CD4-positive, alpha-beta T cell treated with Interleukin-6 for 4 hours (primary cell): ENCODE measurements at places on chromosomes 7 and 10.
A peak's percentile ranks its signal among the peaks of the same experiment; 100 is the strongest.

DNA sequence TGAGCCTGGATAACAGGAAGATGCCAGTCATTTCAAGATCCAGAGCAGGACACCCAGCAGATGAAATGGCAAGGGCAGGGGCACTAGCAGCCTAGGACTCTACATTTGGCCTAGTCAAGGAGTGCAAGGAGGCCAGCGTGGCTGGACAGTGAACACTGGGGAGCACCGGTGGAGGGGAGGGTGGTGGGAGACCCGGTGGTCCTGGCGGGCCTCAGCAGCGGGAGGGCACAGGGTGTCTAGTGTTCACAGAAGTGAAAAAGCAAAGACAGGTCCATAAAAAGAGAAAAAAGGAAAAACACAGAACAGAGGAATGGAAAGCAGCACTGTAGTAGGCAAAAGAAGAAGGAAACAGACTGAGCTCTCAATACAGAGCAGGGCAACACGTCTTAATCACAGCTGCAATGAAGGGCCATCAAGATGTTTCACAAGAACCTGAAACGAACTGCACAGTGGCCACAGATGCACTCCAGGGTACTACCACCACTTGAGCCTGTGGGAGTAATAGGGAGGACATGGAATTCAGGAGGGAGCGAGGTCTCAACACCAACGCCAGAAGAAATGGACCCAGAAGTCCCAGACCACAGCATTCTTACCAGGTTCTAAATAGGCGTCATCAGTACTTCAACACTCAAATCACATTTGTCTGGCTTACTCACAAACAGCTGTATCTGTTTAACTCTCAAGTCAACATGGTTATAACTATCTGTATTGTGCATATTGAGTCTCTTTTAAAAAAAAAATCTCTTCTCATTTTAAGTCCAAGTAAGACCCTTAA, 573.7 kb downstream of the PARD3 start:
- no peak for DNase-seq

- DNase-seq: no peak
These were observed 136.6 kb upstream of the CCDC6 start for GRCh38 chr10:60042914-60043313.

- no peak for DNase-seq
These were observed 10.4 kb upstream of the FAM170B start for GRCh38 chr10:49144058-49144720.

DNA sequence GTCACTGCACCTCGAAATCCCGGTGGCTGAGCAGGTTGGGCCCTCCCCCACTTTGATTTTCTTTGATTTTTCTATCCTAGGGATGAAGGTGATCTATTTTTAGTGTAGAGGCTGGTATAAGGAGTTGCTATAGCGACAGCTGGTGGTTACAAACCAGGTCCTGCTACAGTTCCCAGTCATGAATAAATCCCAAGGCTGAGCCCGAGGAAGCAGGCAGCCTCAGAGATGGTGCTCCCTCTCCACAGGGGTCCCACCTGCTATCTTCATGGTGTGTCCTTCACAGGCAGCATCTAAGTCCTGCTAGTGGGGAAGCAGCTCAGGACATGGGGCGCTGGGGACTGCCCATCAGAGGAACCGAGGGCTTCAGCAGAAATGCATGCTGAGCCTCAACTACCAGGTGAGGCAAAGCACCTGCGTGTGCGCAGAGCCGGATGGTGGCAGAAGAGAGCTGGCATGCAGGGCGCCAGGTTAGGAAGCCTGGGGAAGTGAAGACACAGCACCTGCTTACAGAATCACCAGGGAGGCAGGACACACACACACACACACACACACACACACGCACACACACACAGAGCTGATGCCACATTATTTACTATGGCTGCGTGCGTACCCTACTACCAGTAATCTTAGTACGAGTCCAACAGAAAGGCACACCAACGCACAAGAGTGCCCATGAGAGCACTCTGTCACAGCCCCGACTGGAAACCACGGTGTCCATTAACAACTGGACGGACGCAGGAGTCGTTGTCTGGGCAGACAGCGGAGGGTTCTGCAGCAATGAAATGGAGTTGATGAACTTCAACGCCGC, 150.9 kb downstream of the PRKAG2 start:
- DNase-seq: no peak

DNA sequence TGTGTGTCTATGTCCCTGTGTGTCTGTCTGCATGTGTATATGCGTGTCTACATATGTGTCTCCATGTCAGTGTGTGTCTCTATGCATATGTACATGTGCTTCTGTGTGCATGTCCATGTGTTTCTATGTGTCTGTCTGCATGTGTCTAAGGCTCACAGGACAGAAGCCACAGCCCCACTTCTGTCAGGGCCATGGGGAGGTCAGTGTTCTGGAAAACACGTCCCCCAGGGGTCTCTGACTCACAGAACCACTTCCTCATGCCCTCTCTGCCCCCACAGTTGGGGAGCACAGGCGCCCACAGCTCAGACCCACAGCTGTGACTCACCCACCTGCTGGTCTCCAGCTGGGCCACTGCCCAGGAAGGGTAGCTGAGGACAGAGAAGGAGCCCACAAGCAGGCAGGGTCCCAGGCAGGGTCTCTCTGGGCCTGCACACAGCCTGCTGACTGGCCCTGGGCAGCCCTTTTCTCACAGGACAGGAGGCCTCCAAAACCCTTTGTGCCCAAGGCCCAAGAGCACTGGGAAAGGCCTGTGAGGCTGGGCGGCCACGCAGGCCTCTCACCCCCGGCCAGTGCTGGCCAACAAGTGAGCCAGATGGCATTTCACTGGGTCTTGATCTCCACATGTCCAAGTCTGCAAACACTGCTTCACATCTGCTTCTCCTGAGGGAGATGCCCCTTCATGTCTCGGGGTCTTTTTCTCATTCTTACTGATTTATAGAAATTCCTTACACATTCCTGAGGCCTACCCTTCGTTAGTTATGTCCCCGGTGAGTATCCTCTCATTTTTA, 102.9 kb upstream of the FAM20C start:
- DNase-seq: peak; percentile 4

GRCh38 chr10:121818599-121818998, 109.2 kb downstream of the ATE1 start:
- no peak for DNase-seq

- DNase-seq: peak; percentile 52
These were observed 135.8 kb downstream of the CAMK1D start for GRCh38 chr10:12484941-12485805.

DNA sequence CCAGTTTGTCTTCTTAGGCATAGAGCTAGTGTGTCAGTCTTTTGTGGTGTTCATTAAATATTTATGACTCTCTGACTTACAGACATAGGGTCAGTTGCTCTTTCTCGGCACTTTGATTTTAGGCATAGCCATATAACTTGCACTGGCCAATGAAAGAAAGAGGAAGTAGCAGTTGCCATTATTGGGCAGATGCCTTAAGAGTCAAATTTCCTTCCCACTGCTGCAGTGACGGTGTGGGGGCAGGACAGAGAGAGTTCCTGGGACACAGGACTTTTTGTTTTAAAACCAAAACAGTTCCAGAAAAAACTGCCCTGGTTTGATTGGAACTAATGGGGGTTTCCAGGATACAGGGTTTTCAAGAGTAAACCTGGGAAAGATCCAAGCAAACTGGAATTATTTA, 60.2 kb upstream of the PHF14 start:
- no peak for DNase-seq

DNA sequence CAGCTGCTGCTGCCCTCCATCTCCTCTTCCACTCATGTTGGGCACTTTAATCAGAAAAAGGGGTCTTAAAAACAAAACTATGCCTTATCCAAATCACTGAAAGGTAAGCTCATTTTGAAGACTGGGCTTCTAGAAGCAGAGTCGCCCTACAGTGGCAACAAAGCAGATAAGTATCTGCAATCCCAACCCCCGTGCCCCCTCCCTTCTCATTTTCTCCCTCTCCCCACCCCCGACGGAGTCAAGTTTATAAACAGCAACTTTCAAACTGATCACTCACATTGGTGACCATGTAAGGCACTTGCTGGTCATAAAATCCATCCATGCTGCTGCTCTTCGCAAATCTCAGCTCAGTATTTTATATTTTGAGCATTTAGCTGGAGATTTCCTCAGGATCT, 738 bp downstream of the ETV1 start:
- DNase-seq: no peak

DNA sequence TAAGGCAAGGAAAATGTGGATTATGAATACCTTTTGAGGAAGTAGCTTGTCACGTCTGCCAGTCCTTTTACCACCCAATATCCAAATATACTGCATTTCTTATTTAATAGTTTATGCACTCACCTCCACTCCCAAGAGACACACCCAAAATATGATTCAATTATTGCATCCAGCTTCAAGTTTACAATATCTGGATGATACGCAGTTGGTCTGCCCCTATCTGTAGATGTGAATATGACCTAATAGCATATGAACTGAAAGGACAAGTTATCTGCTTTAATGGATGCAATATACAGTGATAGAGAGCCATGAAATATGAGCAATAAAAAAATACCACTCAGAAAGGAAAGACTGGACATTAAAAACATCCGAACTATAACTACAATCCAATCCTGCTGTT, 159.4 kb upstream of the MAGI2 start:
- no peak for DNase-seq

DNA sequence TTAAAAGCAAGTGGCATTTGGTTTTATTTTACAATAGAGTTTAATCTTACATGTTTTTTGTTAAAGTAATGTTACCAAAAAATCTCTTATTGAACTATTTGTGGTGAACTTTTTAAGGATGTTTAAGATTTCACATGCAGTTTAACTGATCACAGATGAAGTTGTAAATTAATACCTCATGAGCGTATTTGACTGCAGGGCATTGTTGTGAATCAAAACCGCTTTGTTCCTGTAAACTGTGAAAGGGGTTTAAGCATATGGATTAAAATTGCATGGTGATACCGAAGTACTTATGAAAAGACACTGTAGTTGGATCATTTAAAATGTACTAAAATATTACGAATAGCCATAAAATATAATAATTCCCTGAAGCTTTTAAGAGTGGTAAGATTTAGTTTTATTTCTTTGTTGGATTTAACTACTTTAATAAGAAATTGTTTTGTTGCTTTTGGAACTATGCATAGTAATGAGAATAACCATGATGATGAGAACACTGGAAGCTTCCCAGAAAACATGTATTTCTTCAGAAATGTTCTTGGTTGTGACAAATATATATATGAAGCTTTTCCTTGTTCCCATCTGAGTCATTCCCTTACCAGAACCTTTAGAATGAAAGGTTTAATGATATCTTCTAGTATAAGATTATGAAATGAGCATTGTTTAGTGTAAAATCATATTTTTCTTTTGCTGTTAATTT, 131.3 kb downstream of the ADK start:
- no peak for DNase-seq

DNA sequence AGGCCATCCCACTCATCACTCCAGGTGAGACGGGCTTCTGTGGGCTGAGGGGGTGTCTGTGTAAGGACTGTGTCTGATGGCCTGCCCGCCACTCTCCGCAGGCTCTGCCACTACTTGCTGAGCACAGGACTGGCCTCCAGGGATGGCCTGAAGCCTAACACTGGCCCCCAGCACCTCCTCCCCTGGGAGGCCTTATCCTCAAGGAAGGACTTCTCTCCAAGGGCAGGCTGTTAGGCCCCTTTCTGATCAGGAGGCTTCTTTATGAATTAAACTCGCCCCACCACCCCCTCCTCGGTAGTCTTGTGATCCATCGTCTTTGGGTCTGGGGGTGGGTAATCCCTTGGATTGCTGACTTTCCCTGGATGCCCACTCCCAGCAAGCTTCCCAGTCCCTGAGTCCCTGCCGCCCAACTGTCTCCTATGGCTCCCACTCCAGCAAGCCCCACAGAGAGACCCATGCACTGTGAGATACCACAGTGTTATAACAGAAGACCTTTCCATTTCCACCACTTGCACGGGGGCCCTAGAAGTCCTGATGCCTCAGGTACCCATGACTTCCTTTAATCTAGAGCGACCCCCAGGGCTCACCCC, 4.7 kb downstream of the FXYD4 start:
- no peak for DNase-seq

DNA sequence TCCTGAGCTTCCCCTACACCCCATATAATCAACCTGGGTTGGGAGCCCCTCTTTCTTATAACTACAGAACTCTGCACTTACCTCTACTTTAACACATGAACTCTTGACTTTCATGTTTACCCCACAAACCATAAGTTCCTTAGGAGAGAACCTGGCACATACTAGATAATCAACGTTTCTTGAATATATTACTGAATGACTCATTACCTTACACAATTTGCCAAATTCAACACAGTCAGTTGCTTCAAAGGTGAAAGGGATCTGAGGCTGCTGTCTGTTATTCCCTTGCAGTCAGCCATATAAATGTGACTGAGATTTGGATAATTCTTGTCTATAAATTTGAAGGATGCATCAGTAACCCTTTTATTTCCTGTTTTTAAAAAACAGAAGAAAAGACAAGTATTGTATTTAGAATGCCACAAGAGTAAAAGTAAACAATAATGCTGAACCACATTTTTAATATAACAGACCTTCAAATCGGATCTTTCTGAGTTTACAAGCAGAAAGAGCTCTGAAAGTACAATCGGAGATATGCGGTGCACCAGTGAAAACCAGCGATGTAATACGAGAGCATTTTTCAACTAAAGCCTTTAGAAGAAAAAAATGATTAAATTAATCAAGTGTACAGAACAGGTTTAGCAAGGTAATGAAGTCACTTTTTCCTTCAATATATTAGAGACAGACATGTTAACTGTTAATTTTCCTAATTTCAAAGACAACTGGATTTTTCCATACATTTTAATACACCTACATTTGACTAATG, 29.5 kb upstream of the LRRC17 start:
- no peak for DNase-seq

DNA sequence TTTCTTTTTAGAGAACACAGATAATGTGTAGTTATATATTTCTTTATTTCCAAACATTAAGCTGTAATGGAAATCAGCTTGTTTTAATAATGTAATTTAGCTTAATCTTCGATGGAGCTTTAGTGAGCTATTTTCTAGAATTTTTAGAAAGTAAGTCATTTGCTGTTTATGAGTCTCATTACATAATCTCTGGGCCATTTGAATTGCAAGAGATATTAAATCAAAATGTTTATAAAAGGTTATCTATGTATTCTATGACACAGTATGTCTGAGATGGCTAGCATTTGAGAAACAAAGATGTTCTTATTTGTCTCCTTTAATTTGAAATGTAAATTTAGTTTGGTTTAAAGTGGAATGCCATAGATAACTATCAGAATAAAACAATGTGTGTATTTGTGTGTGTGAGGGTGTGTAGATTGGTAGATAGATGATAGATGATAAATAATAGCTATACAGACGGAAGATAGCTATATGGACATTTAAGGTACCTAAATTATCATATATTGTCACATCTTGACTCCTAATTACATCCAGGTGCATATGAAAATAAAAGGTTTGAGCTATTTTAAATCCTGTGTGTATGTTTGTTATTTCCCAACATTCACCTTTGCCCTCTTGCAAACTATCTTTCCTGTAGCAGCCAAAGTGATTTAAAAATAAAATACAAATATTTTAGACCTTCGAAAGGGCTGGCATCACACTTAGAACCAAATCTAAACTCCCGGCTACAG, 478.0 kb upstream of the KLF6 start:
- DNase-seq: no peak
